ENCODE measurements at places on chromosomes 13 and 19.

DNA sequence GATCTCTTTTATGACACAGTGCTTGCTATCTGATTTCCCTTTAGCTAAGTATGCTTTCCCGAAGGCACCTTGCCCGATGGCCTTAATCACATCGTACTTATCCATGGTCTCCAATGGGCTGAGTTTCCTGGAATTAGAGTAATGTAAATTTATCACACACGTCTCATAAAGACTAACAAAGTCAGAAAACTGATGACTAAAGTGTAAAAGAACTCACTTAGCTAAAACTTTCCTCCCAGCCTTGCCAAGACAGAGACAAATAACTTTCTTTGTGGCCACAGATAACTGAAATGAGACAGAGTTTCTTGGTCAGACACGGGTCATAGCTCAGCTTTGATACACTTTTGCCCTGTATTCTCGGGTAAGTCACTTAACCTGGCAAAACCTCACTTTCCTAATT lies 1.5 kb downstream of the NEK5 start:
- no peak for DNase-seq

- DNase-seq: no peak
These were observed 4.3 kb upstream of the ZNF813 start for GRCh38 chr19:53463263-53463662.

- DNase-seq: no peak
These were observed 1.3 kb upstream of the RSPH6A start for GRCh38 chr19:45816236-45817009.

- no peak for DNase-seq
These were observed 11.3 kb upstream of the UBL3 start for GRCh38 chr13:29861694-29862110.

DNA sequence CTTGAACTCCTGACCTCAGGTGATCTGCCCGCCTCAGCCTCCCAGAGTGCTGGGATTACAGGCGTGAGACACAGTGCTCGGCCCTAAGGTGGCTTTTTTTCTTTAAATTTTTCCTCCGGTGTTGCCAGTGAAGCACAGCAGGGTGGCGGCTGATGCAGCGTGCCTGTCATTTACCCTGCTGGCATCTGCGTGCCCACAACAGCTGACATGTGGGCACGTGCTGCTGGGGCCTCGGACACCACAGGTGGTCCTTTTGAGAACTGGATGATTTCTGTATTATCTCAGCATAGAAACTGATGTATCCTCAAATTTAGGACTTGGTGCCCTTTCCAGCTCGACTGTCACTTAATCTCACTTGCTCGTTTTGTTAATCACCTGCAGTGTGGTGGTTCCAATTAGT lies 31.2 kb upstream of the TEX29 start:
- DNase-seq: no peak

- no peak for DNase-seq
These were observed 17.4 kb downstream of the NMRK2 start for GRCh38 chr19:3949997-3950859.

GRCh38 chr19:40165362-40165937 lies 25.8 kb upstream of the MAP3K10 start:
- peak; percentile 21 for DNase-seq

- no peak for DNase-seq
These were observed 21.6 kb downstream of the VSTM1 start for GRCh38 chr19:54041969-54042606.

DNA sequence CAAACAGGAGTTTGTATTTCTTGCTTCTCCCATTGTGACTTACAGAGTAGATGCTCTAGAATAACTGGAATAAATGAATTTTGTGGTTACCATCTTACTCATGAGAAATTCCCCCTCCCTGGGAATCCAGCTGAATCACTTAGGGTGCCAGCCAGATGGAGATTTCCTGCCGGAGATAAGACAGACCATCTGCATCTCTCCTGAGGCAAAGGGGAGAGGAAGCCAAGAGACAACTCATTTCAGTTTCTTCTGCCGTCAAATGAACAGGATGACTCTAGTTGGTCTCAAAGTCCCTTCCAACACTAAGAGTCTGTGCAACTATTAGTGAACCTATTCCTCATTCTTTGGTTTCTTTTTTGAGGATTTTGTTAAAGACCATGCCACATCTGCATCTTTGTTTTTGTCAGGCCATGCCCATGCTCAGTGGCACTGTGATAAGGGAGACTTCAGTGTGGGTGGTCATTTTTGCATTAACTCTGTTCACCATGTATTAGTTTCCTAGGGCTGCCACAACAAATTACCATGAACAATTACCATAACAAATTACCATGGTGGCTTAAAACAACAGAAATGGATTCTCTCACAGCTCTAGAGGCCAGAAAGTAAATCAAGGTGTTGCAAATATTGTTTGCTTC lies 112.8 kb downstream of the NDFIP2 start:
- no peak for DNase-seq

DNA sequence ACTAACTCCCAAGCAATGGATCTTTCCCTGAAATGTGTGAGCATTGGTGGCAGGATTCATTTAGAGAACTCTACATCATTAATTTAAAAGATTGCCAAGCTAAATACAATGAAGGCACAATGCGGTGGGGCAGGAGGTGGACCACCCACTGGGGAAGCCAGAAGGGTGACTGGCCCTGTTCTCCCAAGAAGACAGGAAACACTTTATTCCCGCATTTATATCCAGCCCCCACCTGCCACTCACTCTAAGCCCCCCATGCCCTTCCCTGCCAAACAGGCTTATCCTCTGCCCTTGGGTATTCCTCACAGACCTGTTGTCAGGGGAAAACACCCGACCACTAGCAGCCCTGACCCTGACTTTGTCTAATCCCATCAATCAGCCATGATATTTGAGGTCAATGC lies 189.1 kb upstream of the UBL3 start:
- no peak for DNase-seq

DNA sequence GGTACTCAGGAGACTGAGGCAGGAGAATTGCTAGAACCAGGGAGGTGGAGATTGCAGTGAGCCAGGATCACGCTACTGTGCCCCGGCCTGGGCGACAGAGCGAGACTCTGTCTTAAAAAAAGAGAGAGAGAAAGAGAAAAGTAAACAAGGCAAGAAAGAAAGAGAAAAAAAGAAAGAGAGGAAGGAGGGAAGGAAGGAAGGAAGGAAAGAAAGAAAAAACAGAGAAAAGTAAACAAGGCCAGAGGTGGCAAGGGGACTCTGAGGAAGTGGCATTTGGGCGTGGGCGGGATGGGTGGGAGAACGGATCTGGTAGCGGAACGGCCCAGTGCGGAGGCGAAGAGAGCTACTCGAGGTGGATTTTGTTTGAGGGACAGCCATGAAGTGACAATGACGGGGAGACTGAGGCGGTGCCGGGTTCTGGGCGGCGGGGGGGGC lies 7.5 kb upstream of the ARRDC2 start:
- no peak for DNase-seq

DNA sequence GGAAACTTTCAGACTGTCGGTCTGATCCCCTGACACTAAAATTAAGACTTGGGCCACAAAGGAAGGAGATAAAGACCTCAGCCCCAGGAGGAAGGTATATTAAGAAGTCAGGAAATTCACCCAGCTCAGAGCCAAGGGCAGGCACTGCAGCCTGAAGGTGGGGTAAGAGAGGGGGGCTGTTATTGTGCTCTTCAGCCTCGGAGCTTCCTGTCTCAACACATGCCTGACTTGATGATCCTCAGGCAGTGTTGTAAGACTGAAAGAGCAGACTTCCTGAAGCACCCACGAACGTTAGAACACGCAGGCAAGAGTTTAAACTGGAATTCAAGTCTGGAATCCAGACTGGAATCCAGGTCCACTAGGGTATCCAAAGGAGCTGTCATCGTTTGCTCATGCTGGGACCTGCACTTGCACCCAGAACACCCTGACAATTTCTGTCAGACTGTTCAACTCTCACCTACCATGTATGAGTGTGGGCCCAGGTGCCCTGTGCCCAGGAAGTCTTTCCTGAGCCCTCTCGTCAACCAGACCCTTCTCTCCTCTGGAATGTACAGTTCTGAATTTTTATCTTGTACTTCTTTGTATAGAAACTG lies 10.7 kb upstream of the FLT1 start:
- no peak for DNase-seq

- DNase-seq: no peak
These were observed 4.0 kb upstream of the MCF2L start for GRCh38 chr13:112964971-112965492.

DNA sequence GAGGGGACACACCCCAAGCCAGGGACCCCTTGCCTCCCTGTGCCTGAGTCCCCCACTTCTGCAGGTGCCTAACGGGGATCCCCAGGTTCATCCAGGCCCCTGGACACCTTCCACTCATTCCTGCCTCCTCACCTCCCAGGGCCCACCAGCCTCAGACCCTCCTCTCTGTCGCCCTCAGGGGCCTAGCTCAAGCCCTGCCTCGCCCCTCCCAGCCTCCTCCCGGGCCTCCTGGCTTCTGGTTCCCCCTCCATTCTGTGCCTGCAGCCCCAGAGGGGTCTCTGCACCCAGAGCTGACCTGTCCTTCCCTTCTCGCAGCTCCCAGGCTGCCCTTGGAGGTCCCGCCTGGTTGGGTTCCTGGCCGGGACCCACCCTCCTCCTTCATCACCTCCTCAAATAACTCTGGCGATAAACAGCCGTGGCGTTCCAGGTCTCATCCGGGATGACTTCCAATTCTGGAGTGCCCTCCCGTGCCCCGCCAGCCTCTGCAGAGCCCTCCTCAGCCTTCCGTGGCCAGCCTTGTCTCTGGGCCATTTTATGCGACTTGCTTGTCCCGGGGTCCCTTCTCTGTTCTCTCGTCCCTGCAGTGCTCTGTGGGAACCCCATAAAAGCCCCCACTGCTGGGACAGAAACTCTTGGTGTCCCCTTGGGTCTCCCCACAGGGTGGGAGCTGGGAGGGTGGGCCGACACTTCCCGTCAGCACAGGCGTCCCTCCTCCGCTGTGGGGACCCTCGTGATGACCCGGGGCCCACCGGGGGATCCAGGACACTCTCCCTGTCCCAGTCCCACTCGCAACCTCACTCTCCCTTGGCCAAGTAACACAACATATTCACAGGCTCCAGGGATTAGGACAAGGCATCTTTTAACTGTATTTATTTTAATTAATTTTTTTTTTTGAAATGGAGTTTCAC lies 9.2 kb downstream of the JOSD2 start:
- DNase-seq: no peak

- DNase-seq: no peak
These were observed 73.5 kb downstream of the STK24 start for GRCh38 chr13:98503175-98504028.

DNA sequence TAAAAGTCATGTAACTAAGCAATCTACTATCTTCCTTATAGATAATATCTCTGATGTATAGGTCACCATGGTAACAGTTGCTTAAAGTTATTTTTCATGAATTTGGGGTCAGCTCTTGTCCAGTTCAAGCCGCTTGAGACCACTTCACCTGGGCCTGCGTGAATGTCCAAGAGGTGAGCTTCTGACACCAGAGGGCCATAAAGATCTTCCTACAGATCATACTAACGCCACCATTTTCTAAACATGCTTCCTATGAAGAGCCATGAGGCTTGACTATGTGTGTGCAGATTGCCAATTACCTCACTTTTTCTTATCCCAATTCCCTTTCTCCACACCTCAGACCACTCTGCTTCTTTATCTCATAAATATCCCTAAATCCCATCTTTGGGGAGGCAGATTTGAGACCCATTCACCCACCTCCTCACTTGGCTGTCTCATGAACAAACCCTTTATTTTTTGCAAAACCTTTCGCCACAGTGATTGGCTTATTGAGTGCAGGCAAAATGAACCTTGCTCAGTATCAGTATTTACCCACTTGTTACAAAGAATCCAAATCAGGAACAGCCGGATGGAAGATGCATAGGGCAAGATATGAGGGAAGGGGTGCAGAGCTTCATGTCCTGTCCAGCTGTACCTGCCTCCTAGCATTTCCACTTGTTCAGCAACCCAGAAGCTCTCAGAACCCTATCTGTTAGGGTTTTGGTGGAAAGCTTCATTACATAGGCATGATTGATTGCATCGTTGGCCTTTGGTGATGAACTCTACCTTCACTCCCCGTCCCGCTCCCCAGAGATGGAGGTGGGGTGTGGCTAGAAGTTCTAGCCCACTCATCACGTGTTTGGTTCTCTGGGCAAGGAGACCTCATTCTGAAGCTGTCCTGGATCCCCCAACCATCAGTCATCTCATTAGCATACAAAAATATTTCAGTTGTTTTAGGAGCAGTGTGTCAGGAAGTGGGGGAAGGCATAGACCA lies 34.2 kb downstream of the FAM187B start:
- no peak for DNase-seq

- DNase-seq: peak; percentile 37
These were observed 1.3 kb downstream of the RFX2 start for GRCh38 chr19:6108721-6109633.

All from stimulated activated CD8-positive, alpha-beta memory T cell treated with anti-CD3 and anti-CD28 coated beads, Interleukin-4, amount 100 ng/mL, for 1 hour (primary cell).